ENCODE measurements at places on chromosomes 12 and 14.

- no peak for DNase-seq
Measured at GRCh38 chr14:71212093-71212492, 304.8 kb downstream of the PCNX1 start.

DNA sequence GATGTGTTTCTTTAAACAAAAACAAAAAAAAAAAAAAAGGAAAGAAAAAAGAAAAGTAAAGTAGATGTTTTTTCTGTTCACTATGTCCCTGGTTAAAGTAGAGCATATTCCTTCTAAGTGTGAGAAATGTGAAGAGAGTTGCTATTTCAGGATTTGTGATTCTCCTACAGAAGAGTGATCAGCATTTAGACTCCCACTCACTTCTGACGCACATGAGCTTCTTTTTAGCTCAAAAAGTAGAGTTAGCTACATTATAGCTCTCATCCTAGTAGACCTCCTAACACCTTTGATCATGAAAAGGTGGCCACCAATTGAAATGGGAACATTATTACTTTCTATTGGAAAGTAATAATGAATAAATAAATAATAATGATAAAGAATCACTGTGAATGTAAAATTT lies 368.2 kb downstream of the NAV3 start:
- DNase-seq, result no peak

DNA sequence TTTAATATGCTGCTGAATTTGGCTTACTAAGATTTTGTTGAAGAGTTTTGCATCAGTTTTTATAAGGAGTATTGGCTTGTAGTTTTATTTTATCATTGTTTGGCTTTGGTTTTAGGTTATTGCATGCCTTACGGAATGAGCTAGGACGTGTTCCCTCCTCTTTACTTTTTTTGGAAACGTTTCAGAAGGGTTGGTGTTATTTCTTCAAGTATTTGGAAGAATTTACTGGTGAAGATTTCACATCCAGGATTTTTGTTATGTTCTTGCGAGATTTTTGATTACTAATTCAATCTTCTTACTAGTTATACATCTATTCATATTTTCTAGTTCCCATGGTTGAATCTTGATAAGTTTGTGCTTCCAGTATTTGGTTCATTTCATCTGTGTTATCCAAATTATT lies 823.2 kb downstream of the SLC6A15 start:
- DNase-seq, result no peak

- no peak for DNase-seq
Measured at GRCh38 chr14:102490456-102490855, 19.1 kb downstream of the ANKRD9 start.

- peak; percentile 20 for DNase-seq
Measured at GRCh38 chr12:120466560-120467315, 2.8 kb downstream of the SRSF9 start.
